ENCODE measurements at places on chromosomes 7 and 10. TPM values are rescaled to one million over a fixed set of nuclear protein-coding genes. Genes with fewer than 3 reads are reported as not detected.

GRCh38 chr7:102897856-102898531 is 14.8 kb upstream of the LRRC17 start:
- no peaks in the 10 kb centered on the region for H3K36me3 ChIP-seq
- no peak overlapping the region for H3K4me3 ChIP-seq
- H3K4me1 ChIP-seq, result no peaks in the 10 kb centered on the region
- no peaks in the 10 kb centered on the region for H3K27me3 ChIP-seq

- H3K4me3 ChIP-seq, result no peak overlapping the region
- no peaks in the 10 kb centered on the region for H3K36me3 ChIP-seq
- no peak overlapping the region for H3K27ac ChIP-seq
- H3K4me1 ChIP-seq, result no peaks in the 10 kb centered on the region
- no peaks in the 10 kb centered on the region for H3K27me3 ChIP-seq
- DNase-seq, result no peak
Measured at GRCh38 chr10:48489099-48489498, 115.8 kb downstream of the ARHGAP22 start.

- H3K4me3 ChIP-seq, result no peak overlapping the region
- H3K36me3 ChIP-seq, result no peaks in the 10 kb centered on the region
- peak overlapping the region; percentile 61 for H3K27ac ChIP-seq
Measured at GRCh38 chr7:151844071-151844824, 32.7 kb downstream of the PRKAG2 start.

WNT8B gene
- not detected for total RNA-seq

- peaks cover 26% of the 10 kb centered on the region for H3K4me1 ChIP-seq
- DNase-seq, result no peak
- H3K4me3 ChIP-seq, result no peak overlapping the region
- no peaks in the 10 kb centered on the region for H3K36me3 ChIP-seq
- no peaks in the 10 kb centered on the region for H3K27me3 ChIP-seq
Measured at GRCh38 chr10:6148908-6149307, 53.8 kb upstream of the PFKFB3 start.

CRYGN gene
- total RNA-seq, result not detected

DNA sequence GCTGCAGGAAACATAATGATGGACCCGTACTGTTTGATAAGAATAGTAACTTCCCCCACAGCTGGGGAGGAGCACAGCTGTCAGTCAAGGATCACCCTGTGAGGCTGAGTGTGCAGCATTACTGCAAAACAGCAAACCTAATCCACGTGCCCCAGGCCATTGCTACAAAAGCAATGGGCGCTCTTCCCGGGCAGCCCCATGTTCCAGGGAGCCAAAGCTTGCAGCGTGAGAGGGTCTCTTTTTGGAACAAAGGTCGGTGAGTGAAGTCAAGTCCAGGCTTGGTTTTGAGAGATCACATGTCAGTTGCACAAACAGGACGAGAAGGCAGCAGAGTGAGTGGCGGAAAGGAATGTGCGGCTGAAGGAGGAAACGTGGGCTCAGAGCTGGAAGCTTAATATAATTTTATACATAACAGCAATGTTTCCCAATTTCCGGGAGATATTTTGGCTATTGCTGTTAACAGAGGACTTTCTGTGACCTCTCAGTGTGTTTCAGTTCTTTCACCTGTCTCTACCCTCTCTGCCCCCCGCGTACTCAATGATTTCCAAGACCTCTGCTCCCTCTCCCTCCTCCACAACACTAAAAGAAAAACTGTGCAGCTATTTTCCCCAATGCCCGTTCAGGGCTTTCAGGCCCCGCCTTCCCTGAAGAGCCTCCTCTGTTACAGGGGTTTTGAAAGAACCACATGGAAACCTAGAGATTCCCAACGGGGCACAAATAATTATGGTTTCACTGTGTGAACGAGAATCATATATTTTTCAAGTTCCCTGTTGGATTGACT is 128.9 kb downstream of the MTPAP start:
- H3K4me3 ChIP-seq, result no peak overlapping the region
- H3K36me3 ChIP-seq, result no peaks in the 10 kb centered on the region
- H3K27me3 ChIP-seq, result no peaks in the 10 kb centered on the region
- H3K27ac ChIP-seq, result peak overlapping the region; percentile 70

DNA sequence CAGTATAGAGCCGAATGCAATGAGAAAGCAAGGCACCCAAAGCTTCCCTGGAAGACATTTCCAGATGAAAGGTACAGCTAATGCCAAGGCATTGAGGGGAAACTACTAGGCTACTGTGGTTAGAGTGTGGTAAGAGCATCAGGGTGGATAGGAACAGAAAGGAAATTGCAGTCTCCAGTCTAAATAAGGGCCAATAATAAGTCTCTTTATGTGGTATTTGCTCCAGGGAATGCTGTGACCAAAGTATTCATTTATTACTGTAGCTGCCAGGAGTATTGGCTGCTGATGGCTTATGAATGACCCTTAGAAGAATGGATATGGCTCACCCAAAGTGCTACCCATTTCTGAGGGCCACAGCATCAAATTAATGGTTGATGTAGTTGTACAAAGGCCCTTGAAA is 30.1 kb upstream of the POT1 start:
- no peak overlapping the region for H3K27ac ChIP-seq
- no peaks in the 10 kb centered on the region for H3K36me3 ChIP-seq
- H3K4me3 ChIP-seq, result no peak overlapping the region
- no peaks in the 10 kb centered on the region for H3K27me3 ChIP-seq

SLC26A5 gene
- total RNA-seq, result 0.88 TPM

- H3K4me1 ChIP-seq, result no peaks in the 10 kb centered on the region
Measured at GRCh38 chr7:9181356-9181755, 747.9 kb downstream of the NXPH1 start.

DNA sequence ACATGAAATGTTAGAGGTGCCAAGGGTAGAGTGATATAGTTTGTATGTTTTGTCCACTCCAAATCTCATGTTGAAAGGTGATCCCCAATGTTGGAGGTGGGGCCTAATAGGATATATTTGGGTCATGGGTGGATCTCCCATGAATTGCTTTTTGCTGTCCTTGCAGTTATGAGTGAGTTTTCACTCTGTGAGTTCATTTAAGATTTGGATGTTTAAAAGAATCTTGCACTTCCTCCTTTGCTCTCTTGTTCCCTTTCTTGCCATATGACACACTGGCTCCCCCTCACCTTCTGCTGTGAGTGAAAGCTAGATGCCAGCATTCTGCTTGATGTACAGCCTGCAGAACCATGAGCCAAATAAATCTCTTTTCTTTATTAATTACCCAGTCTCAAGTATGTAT is 269.2 kb downstream of the ZWINT start:
- DNase-seq, result no peak
- no peaks in the 10 kb centered on the region for H3K4me1 ChIP-seq
- no peaks in the 10 kb centered on the region for H3K36me3 ChIP-seq
- no peaks in the 10 kb centered on the region for H3K27me3 ChIP-seq
- H3K27ac ChIP-seq, result no peak overlapping the region

GRCh38 chr10:29955329-29955935 is 104.0 kb downstream of the JCAD start:
- no peak overlapping the region for H3K27ac ChIP-seq
- no peaks in the 10 kb centered on the region for H3K36me3 ChIP-seq
- no peaks in the 10 kb centered on the region for H3K27me3 ChIP-seq
- no peak overlapping the region for H3K4me3 ChIP-seq
- peak; percentile 24 for DNase-seq

GRCh38 chr7:129427526-129428045 is 6.6 kb upstream of the STRIP2 start:
- H3K4me3 ChIP-seq, result no peak overlapping the region
- no peaks in the 10 kb centered on the region for H3K4me1 ChIP-seq
- DNase-seq, result no peak
- peaks cover 43% of the 10 kb centered on the region for H3K36me3 ChIP-seq
